Stimulated activated CD4-positive, alpha-beta T cell treated with anti-CD3 and anti-CD28 coated beads, TNF-alpha, amount 100 ng/mL, for 24 hours (primary cell): ENCODE measurements at places on chromosomes 4 and X.

GRCh38 chrX:126658447-126658846, 105.8 kb upstream of the DCAF12L1 start:
- DNase-seq: no peak

GRCh38 chr4:13627178-13627605, 333 bp downstream of the BOD1L1 start:
- peak; percentile 4 for DNase-seq

DNA sequence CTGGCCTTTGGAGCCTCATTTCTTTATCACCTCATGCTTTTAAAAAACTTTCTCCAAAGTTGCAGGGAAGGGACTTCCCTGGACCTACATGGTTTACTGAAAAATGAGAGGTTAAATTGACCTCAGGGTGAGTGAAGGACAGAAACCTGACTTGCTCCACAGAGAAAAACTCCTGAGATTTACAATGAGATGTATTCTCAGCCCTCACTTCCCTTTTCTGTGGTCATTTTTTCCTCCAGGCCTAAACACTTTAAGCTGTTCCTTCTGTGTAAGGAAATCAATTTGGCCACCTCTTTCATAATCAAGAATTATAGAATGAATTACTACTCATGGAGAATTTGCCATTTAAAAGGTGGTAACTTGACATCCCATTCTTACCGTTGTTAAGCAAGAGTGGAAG, 77.9 kb downstream of the HPGD start:
- no peak for DNase-seq

GRCh38 chrX:10507181-10507580, 113.2 kb downstream of the MID1 start:
- no peak for DNase-seq

- no peak for DNase-seq
These were observed 317.5 kb upstream of the RASGEF1B start for GRCh38 chr4:81789158-81789557.

GRCh38 chrX:39645178-39645895, 452.4 kb downstream of the BCOR start:
- DNase-seq: no peak

DNA sequence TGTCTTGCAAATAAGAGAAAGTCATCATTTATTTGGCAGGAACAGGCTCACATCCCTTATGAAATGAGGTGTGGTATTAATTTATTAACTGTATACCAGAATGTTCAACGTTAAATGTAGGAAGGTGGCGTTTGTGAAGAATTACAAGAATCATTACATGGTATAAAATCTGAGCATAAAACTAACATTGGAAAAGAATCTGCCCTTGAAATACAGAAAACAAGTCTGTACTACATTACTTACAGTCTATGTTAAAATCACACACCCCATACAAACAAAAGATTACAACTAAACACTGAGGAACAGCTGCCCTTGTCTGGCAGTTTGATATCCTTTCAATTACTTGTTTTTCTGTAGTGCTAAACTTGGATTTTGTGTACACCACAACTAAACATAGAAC, 131.1 kb downstream of the DCHS2 start:
- DNase-seq: no peak

DNA sequence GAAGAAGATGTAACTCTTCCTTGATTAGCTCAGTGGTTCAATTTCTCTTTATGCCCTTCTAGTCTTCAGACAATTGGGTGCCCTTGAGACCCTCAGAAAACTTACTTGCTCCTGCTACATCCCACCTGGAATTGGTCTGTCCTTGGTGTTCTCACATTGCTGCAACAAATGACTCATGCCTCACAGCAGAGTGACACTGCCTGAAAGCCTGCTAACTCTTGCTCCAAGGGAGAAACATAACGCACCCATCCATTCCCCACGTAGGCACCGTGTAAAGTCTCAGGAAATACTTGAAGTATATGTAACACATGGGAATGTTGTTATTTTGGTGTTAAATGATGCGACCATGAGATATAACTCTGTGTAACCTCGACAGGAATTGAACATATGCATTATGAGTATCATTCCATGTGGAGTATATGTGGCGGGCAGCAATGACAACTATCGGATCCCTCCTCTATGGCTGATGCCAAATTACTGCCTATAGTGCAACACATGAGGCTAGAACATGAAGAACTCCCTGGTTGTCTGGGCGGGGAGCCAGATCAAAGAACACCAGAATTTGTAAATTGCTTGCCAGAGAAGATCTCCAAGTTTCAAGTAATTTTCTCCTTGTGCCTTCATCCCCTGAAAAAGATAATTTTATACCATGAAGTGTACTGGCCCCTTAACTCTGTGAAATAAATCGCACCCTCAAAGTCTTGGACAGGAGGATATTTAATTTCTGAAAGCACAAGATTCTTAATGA, 231.3 kb upstream of the STK26 start:
- no peak for DNase-seq

- DNase-seq: no peak
These were observed 149.6 kb downstream of the RAPGEF2 start for GRCh38 chr4:159252491-159252890.

DNA sequence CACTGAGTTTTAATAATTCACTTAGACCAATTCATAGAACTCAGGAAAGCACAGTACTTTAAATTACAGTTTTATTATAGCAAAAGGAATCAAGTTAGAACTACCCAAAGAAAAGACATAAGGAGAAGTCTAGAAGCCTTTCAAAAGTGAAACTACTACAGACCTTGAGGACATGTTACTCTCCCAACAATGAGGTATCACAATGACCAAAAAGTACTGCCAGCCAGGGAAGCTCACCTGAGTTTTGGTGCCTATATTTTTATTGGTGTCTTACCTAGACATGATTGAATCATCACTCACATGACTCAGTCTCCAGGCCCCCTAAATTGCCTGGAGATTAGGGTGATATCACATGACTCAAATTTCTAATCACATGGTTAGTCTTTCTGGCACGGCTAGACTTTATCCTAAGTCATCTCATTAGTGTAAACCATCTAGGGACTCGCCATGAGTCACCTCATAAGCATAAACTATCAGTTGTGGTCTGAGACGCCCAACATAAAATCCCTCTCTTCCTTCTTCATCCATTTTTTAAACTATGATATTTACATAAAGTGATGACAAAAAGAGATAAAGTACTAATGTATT, 372.3 kb downstream of the TMA16 start:
- no peak for DNase-seq

- no peak for DNase-seq
These were observed 4.0 kb upstream of the HSPA4L start for GRCh38 chr4:127778102-127778501.

DNA sequence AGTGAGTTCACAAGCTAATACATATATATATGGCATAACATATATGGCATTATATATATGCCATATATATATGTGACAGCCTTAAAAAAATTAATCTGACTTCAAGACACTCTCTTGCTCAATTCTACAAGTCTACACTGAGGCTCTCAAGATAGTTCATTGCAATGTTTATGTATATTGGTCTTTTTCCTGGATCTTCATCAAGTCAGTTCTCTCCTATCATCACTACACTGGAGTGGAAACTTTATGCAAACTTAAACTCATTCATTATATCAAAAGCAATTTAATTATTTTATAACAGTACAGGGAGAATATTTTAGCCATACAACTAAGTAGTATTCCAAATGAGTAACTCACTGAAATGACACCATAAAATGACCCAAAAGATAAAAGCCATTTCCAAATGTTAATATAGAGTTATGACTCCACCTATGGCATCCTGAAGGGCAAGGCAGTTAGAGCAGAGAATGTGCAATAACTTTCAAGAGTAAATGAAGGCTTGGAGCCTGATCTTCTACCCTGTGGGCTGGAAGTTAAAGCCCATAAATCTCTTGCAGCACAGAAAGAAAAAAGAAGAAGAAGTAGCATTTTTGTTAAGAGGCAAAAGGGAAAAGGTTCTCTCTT, 176.3 kb upstream of the SLIT2 start:
- DNase-seq: no peak

DNA sequence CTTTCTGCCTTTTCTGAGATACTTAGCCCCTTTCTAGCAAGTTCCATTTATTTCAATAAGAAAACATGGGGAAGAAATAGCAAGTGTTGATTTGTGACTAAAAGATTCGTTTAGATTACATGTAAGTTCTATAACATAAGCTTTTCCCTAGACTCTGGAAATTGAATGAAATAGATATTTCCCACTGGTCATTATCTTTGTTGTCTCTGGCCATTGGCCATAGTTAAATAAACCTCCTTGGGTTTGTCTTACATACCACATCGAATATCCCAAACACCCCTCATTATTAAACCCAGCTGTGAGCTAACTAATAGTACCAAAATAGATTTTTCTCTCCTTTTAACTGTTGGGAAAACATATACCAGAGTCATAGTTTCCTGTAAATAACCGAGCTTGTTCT, 534.8 kb downstream of the IQCM start:
- DNase-seq: no peak

DNA sequence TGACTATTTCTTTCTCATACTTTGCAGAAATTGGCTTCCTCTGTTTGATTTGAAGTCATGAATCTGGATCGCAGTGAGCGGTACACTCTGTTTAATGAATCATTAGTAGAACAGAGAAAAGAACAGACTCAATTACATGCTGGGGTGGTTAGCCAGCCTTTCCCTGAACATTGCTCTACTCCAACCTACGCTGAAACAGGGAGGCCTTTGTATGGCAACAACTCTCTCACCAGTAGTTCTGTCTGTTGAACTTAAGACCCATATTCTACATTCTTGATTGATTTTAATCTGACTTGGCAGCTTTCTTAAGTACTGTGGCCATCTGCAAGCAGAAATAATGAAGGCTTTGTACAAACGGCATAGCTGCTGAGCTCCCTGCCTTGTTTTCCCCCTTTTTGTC, 19.0 kb upstream of the AP1S2 start:
- DNase-seq: no peak

- DNase-seq: no peak
These were observed 8.1 kb downstream of the JAKMIP1 start for GRCh38 chr4:6192245-6192644.

- no peak for DNase-seq
These were observed 36.0 kb downstream of the CXCL8 start for GRCh38 chr4:73776321-73776729.

- DNase-seq: no peak
These were observed 167.9 kb downstream of the FBXW7 start for GRCh38 chr4:152368001-152368400.

DNA sequence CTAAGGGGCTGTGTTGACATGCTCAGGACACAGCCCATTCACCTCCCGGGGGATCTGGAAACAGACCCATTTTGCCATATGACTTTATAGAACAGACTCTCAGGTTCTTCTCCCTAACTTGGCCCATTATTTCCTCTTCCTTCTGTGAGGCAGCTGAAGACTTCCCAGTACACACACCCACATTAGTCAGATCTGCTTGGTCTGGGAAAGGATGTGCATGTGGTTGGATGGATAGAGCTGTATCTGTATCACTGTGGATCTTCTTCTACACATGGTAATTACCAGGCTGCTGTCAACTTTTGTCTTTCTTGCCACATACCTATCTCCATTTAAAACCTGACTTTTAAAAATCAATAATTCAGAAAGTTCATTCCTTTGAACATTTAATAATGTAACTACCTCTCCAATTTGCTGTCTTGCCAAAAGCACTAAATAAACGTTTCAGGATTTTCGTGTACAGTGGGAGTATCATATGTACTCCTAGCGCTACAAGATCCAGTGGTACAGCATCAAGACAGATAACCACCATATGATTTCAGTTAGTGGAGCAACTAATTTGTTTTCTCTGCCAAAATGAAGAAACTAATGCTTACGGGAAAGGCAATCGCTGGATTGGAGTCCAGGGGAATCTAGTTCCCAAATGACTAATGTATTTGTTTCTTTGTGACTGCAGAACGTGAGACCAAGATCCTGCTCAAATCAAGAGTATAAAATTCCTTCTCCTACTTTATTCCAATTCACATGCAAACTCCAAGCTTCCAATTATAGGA, 134.1 kb upstream of the MAP3K15 start:
- no peak for DNase-seq

- no peak for DNase-seq
These were observed 40.0 kb upstream of the COX18 start for GRCh38 chr4:73109493-73109892.

GRCh38 chr4:145486603-145487002, 5.0 kb downstream of the SMAD1 start:
- no peak for DNase-seq

- no peak for DNase-seq
These were observed 58.9 kb upstream of the BCOR start for GRCh38 chrX:40156470-40157227.

DNA sequence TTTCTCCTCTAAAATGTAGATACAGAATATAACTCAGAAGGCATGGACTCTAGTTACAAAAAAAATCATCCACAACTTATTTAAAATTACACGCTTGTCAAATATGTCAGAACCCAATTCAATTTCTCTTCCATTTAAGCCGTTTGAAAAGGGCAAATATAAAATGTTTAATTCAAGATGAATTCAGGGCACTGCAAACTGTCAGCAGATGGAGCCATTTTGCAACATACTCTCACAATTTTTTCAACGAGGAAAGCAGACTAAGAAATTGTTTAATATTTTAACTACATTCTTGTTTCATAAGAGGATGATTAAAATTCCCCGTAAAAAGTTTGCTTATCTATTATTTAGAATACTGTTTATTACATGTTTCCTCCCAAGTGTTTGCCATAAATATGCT, 321.3 kb upstream of the CPXCR1 start:
- no peak for DNase-seq

DNA sequence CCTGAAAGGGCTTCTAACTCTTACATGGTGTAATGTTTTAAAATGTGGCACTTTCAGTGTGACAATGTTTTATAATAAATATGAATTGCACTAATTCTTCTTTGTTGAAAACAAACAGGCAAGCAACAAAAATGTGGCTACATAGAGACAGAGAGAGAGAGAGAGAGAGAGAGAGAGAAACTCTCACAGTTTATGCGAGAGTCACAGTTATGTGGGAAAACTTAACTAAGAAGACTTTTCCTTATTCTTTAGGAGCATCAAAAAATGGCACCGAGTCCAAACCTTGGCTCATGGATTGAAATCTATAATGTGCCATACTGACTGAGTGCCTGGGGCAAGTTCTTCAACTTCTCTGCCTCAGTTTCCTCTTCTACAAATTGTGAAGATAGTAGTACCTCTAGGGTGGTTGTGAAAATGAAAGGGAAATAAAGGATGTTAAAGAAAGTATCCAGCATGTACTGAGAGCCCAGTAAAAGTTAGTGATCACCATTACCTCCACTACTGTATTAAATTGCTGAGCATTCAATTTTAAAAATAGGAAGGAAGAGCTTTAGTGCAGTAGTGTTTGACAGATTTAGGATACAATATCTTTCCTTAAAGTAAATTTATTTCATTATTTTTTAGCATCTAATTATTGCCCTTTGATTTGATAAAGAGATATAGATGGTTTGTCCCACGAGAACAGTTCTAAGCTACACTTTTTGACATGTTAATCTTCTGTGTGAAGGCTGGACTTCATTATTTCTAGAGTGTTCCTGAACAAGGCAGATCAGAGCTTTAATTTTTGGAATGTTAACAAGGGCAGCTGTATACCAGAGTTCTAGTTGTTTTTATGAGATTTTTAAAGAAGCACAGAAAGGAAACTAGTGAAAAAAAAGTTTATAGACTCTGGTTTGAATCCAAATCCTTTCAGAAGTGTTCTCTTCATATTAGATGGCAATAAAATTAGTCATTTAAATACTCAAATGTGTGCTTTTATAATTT, 187.5 kb upstream of the ANK2 start:
- no peak for DNase-seq

GRCh38 chr4:105979506-105979905, 84.2 kb downstream of the NPNT start:
- no peak for DNase-seq
